ENCODE measurements at places on chromosomes 16 and 17.

GRCh38 chr16:14110728-14111251 lies 39.7 kb downstream of the MRTFB start:
- DNase-seq: no peak

DNA sequence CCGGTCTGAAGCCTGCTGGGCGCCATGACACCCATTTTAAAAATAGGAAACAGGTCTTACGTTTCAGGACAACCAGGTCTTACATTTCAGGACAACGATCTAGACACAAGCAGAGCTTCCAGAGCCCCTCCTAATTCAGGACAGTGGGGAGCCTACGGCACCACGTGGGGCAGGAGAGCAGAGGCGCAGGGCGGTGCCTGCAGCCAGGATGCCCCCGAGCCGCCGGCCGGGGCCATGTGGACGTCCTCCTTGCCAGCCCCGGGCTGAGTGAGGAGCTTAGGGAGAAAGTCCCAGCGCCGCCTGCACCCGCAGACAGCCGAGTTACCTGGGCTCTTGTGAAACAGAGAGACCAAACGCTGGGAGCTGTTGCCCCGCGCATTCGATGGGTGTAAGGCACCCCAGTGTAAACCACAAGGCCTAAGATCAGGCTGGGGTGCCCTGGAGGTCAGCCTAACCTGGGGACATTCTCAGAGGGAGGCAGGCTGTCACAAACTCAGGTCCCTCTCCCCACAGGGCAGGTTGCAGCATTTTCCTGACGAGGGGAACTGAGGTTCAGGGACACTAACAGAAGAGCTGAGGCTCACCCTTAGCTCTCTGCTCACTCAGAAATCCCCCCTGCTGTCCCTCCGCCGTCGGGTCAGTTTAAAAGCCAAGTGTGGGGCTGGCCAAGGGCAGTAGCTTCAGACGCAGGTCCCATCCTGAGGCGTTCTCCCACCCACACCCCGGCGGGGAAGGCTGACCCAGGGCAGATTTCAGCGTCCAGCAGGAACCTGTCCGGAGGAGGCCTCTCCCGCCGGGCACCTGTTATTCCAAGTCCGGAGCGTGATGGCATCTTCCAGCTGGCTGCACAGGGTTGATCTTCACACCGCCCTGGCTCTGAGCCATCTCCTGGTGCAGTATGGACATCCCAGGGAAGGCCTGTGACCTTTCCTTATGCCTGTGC lies 1.8 kb upstream of the NOTUM start:
- DNase-seq: no peak

DNA sequence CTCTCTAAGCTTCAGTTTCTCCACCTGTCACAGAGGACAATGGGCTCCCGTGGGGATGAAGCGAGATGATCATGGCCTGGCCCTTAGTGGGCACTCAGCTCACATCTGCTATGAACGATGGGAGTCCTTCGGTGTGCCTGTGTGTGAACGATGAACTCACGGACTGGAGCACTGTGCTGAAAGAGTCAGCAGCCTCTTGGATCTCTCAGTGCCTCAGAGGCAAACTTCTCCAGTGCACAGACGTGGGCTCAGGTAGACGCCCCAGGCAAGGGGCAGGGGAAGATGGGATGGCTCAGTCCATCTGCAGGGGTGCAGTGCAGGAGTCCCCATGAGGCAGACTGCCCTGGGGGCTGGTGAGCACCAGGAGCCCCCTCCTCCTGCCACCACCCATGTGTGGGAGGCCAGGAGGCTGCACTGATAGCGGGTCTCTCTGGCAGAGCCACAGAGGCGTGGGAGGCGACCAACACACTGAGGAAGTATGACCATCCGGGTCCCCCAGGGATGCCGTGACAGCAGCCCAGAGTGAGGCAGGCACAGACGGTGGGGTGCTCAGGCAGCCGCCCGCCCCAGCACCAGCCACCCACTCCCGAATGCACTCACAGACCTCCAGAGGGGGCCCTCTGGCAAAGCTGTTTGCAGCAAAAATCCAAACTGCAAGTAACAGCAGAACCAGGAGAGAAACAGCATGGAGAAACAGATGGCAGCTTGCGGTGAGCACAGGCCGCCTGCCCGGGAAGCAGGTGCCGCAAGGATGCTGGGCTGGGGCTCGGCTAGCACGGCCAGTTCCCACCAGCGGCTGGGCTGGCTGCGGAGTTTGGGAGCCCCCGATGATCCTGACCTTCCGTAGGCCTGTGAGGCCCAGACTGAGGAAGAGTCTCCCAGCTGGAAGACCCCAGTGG lies 82.7 kb downstream of the RPH3AL start:
- peak; percentile 88 for DNase-seq

- DNase-seq: no peak
Measured at GRCh38 chr17:59828478-59828760, 64.3 kb downstream of the TUBD1 start.

GRCh38 chr16:87201052-87201451 lies 116.1 kb downstream of the C16orf95 start:
- DNase-seq: no peak
